ENCODE measurements at places on chromosomes 12 and 14. TPM values are rescaled to one million over a fixed set of nuclear protein-coding genes. Genes with fewer than 3 reads are reported as not detected.

DNA sequence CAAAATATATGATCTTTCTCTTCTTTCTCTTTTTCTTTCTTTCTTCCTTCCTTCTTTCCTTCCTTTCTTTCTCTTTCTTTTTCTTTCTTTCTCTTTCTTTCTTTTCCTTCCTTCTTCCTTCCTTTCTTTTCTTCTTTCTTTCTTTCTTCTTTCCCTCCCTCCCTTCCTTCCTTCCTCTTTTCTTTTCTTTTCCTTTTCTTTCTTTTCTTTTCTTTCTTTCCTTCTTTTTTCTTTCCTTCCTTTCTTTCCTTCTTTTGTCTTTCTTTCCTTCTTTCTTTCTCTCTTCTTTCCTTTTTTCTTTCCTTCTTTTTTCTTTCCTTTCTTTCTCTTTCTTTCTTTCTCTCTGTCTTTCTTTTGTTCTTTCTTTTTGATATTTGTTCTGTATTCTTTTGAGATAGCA, 1356.0 kb upstream of the SEL1L start:
- DNase-seq: no peak

DNA sequence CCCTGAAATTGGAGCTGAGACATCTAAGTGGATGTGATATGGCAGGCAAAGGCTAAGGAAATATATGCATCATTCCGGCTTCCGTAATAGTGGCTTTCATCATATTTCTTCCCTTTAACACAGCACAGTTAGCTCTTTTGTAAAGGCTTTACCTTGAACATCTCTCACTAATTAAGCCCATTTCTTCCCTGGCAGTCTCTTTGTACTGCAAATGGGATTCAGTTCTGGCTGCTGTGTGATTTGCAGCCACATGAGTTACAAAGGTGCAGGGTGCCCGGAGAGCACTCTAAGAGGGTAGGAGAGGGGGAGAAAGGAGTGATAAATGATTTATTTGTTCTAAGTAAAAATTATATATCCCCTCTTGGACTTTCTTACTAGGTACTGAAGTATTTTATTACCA, 232.1 kb upstream of the CCDC196 start:
- DNase-seq: no peak

DNA sequence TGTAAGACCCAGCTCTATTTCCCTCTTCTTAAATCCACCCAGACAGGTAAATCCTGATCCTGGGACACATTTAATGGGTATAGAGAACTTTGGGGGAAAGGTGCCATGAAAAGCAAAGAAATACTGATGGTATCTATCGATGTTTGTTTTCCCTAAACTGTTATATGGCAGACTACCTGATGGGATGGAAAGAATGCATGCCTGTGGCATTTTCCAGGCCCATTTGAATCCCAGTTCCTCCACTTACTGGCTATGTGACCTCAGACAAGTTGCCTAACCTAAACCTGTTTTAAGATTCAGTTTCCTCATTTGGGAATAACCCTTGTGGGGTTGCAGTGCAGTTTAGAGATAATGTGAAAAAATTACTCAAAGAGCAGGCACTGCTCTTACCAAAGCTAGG, 404.5 kb downstream of the FUT8 start:
- DNase-seq: no peak

DNA sequence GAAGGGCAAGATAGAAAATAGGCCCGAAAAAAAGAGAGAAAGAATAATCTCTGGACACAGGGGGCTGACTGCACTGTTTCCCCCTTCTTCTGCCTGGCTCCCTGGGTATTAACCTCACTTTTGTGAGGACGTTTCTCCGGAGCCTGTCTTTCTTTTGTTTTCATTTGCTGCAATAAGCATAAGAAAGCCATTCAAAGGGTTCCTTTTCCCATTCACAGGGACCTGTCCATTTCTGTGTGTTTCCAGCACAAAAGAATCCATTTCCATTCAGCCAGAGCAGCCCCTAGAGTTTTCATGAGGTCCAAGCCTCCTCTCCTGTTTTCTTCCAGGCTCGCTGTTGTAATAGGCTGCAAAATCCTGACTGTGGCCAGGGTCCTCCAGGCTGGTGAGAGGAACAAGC, 16.8 kb downstream of the PLXNC1 start:
- peak; percentile 39 for DNase-seq

DNA sequence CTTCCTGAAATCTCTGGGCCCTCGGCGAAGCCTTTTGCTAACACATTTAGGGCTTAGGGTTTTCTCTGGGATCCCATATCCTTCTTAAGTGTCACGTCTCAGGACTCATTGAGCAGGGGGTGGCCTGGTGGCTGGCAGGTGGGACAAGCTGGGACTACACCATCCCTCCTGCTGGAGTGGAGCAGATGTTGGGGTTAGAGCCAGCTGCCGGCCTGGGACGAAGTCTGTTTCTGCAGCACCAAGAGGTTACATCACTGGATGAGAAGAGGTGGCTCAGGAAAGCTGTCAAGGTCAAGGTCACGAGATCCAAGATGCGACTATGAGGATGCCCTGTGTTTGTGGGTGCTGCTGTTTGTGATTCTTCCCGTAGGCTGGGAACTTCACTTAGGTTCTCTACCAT, 16.3 kb downstream of the SMCO2 start:
- DNase-seq: no peak

- no peak for DNase-seq
These were observed 28.9 kb downstream of the SLC15A4 start for GRCh38 chr12:128794661-128795529.

- no peak for DNase-seq
These were observed 258.4 kb upstream of the HMGA2 start for GRCh38 chr12:65565601-65566560.

DNA sequence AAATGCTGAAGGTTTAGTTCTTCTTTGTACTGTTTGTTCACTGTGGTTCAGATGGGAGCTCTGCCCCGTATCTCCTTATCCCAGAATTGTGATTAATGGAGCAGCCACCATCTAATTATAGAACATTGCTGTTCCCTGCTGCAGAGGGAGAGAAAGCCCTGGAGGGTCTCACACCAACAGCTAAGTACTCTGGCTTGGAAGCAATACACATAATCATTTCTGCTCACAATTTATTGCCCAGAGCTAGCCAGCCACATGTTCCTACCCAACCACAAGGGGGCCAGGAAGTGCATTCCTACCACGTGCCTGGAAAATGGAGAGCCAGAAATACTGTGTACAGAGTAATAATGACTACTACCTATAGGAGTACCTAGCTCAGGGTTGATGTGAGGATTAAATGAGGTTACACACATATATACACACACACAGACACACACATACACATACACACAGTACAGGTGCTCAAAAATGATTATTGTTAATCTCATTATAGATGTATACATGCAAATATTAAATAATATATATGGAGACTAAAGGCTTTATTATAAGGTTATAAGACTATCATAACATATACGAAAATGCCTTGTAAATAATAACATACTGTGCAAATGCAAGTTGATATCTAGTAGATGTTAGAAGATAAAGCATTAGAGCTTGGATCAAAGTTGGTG, 22.3 kb downstream of the MSRB3 start:
- peak; percentile 54 for DNase-seq

GRCh38 chr14:62409626-62410300, 635.5 kb downstream of the KCNH5 start:
- no peak for DNase-seq

GRCh38 chr14:56092763-56093162, 25.4 kb upstream of the PELI2 start:
- no peak for DNase-seq

DNA sequence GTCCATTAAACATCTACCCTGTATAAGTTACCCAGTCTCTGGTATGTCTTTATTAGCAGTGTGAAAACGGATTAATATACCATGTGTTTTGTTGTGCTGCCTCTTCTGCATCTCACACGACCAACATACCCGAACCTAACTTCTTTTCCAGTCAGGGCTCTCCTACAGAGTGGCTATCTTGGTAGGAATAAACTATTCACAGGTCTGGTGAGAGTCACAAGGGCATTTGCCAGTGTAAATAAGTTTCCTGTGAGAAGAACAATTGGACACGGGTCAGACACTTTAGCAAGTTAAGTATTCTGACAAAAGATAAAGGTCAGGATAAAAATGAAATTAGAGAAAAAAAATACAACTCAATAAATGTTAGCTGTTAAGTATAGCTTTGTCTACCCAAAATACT, 60.9 kb downstream of the MYF5 start:
- DNase-seq: no peak

- DNase-seq: no peak
These were observed 63.1 kb upstream of the STK38L start for GRCh38 chr12:27180906-27181505.

GRCh38 chr12:13049816-13050215, 5.6 kb downstream of the FAM234B start:
- no peak for DNase-seq

GRCh38 chr12:123389560-123390351, 5.8 kb downstream of the KMT5A start:
- no peak for DNase-seq

DNA sequence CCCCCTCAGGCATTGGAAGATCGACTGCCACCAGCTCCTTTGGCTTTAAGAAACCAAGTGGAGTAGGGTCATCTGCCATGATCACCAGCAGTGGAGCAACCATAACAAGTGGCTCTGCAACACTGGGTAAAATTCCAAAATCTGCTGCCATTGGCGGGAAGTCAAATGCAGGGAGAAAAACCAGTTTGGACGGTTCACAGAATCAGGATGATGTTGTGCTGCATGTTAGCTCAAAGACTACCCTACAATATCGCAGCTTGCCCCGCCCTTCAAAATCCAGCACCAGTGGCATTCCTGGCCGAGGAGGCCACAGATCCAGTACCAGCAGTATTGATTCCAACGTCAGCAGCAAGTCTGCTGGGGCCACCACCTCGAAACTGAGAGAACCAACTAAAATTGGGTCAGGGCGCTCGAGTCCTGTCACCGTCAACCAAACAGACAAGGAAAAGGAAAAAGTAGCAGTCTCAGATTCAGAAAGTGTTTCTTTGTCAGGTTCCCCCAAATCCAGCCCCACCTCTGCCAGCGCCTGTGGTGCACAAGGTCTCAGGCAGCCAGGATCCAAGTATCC, 288.7 kb downstream of the NAV3 start:
- DNase-seq: no peak

GRCh38 chr14:75311356-75311755, 32.7 kb downstream of the FOS start:
- no peak for DNase-seq

GRCh38 chr14:58690801-58691516, 53.2 kb downstream of the DACT1 start:
- DNase-seq: no peak

DNA sequence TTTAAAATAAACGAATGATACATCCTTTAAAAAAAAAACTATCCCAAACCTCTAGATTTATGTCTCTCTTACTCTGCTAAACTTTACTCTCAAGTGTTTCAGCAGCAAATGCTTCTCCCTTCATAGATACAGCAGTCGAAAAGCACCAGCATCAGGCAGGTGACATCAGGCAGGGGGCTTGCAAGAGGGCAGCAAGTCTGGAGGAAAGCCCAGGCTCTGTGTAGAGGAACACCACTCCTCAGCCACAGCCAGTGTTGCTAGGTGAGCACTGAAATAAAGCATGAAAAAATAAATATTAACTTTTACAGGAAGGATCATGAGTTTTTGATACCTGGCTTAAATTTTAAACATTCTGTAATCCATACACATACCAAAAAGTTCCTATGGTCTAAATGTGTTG, 419.4 kb downstream of the GALC start:
- DNase-seq: no peak

DNA sequence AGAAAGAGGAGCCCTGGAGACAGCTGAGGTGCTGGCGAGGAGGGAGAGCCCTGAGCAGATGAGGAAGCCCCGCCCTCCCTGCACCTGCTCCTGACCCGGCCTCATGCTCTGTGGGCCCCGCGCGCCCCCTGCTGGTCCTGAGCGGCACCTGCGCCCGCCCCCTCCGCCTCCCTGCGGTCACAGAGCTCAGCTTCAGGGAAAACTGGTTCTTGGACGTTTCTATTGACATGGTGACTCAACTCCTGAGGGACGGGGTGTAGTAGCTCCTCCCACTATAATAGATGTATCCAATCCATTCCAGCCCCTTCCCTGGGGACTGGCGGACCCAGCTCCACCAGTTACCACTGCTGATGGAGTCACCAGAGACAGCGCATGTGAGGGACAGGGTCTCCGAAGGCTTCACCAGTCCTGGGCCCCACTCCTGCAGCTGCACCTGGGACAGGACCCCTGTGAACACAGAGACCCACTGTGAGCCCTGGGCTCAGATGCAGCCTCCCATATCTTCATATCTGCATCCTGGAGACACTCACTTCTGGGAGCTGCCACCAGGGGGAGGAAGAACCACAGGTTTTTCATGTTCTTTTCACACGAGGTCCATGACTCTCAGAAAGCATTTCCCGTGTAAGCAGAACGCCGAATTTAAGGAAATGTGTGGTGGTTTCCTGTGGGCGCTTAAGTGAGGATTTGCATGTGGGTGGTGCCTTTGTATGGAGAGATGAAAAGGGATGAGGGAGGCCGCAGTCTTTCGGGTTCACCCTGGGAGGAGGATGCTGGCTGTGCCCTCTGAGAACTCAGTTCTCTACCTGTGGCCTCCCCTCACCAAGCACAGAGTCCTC, 1346.4 kb downstream of the TMEM121 start:
- DNase-seq: peak; percentile 71

GRCh38 chr14:35999294-35999693, 173.2 kb downstream of the BRMS1L start:
- DNase-seq: no peak

DNA sequence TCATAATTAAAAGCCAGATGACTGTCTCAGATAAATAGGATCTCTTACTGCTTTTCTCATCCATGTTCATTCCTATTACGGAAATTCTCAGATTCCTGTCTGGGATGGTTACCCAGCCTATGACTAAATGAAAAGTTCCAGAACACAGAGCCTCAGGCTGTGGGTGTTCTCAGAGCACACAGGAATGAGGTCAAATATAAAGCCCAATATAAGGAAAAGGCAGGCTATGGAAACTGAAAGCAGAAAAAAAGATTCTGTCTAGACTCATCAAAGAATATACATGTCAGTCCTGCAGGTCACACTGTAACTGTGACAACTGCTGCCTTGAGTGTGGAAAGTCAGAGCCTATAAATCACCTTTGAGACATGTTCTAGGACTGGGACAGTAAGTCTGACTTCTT, 64.3 kb downstream of the DCAF5 start:
- no peak for DNase-seq

DNA sequence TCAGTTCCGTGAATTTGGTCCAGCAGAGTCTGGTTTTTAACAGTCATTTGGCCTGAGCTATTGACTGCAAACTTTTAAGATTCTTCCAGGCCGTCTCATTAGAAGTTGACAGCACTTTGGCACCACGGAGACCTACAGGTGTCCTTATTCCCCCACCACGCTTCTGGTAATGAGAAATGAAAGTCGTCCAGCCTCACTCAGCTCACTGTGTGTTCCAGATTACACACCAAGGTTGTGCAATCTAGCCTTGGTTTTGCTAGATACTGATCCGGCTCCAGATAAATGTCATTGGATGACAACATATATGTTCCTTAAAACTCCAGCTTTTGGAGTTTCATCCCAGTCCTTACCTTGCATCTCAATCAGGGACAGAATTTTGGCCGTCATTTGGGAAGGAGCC, 210.4 kb downstream of the CHST11 start:
- no peak for DNase-seq

GRCh38 chr12:126487431-126487980, 1422.3 kb downstream of the AACS start:
- no peak for DNase-seq

GRCh38 chr12:120901818-120902217, 2.3 kb downstream of the SPPL3 start:
- DNase-seq: no peak

TSHR gene
- not detected for total RNA-seq

PLA2G1B gene
- not detected for total RNA-seq

PRIMA1 gene
- 0.95 TPM for total RNA-seq

GPR68 gene
- total RNA-seq: not detected

EIF2S1 gene
- total RNA-seq: 231 TPM
